GM10248 (cell line): ENCODE measurements at places on chromosomes 5 and 9.

- no peak for DNase-seq
Observed at GRCh38 chr9:18626046-18626698, 152.2 kb downstream of the ADAMTSL1 start.

GRCh38 chr5:38697013-38697412 is 140.6 kb upstream of the LIFR start:
- no peak for DNase-seq

- DNase-seq = no peak
Observed at GRCh38 chr5:174221436-174221835, 175.9 kb downstream of the NSG2 start.

DNA sequence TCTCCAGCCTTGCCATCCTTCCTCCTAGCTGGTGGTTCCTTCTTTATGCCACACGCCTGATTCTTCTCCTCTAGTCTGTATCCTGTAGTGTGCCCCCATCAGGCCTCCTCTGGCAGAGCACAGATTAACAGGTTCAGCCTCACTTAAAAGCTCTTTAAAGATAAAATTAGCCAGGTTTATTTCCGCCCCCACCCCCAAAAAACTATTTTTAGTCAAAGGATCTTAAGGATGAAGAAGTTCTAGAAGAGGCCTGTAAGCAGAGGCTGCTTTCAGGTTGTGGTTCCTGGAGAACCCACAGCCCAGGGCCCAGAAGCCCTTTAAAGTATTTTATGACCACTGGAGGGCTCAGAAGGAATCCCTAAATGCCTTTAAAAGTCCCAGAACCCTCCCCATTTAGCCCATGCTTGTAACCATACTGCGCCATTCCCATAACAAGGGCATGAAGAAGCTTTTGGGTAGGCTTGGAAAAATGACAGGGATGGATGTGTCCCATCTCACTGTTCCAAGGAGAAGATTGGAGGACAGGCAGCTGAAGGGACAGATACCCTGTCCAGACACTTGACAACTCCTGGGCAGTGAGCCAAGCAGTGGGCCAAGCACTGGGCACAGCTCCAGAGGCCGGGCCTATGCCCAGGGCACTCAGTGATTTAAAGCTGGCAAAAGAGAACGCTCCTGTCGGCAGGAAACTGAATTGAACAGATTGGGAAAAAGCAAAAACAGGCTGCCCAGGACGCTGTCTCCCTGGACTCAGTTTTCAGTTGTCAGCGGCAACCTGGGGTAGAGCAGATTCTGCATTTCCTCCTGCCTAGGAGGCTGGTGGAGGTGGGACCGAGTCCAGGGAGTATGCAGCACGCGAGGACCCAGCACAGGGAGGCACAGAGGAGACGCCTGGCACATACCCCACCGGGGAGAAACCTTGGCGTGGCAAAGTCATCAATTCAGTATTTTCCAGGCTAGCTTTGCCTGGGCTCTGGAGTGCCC is 106.3 kb upstream of the SSBP2 start:
- DNase-seq = no peak

DNA sequence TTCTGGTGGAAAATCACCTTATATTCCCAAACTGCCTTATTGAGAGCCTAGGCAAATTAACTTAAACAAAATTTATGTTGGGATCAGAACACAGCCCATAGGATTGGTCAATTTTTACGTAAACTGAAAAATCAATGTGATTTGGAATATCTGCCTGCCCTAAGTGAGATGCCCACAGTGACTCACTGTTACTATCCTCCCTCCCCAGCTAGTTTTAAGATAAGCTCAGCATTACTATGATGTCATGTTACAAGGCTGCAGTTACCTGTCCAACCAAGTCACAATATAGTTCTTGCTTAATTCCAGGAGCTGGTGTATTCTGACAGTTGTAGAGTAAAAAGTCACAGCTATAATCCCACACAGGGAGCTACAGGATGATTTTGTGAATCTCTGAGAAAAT is 23.1 kb downstream of the SKP1 start:
- no peak for DNase-seq

- no peak for DNase-seq
Observed at GRCh38 chr5:175658299-175659145, 651 bp downstream of the HRH2 start.
